ENCODE measurements at places on chromosomes 16 and 17. TPM values are rescaled to one million over a fixed set of nuclear protein-coding genes. Genes with fewer than 3 reads are reported as not detected.

The TEKT1 gene
- 9.7 TPM for total RNA-seq

The PIRT gene
- not detected for total RNA-seq

DNA sequence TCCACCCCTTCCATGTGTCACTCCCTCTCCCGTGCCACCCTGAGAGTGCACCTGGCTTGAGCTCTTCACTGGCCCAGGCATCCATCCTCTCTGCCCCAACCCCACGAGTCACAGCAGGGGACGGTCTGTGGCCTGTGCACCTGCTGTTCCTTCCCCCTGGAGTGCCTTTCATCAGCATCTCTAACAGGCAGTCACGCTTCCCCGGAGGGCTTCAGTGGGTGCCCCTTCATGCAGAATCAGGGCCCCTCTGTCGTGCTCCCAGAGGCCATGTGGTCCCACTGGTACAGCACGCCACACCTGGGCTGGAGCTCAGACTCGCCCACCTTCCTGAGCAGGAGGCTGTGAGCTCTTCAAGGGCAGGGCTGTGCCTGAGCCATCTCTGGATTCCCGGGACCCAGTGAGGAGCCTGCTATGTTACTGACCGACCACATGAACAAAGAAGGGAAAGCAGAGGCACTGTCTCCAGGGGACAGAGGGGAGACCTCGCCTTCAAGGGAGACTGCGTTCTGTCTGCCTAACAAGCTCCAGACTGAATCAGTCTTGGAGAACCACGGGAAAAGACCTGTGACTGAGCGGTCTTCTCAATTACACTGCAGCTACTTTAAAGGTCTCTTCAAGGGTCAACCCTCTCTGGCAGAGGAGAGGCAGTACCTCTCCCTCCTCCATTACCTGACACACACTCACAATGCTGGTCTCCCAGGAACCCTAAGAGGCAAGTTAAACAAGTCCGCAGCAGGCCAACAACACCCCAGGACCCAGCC is 78.8 kb upstream of the DOC2B start:
- DNase-seq: peak; percentile 20

- DNase-seq: no peak
Observed at GRCh38 chr16:86925067-86925791, 346.9 kb downstream of the FOXL1 start.

DNA sequence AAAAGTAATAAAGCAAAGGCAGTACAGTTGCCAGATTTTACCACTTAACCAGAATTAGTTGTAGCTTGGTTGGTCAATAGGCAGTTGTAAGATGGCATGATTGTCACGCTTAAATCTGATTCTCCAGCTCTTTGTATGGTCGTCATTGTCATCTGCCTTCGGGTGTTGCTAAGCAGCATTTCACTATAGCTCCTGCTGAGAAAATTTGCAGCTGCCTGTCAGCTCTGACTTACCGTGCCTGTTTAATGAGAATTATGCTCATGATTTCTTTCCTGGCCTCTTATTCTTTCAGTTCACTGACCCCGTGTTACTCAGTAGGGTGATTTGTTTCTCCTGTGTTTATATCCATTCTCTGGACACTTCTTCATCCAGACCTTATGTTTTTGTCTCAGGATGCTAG is 66.7 kb downstream of the TANGO6 start:
- DNase-seq: no peak

DNA sequence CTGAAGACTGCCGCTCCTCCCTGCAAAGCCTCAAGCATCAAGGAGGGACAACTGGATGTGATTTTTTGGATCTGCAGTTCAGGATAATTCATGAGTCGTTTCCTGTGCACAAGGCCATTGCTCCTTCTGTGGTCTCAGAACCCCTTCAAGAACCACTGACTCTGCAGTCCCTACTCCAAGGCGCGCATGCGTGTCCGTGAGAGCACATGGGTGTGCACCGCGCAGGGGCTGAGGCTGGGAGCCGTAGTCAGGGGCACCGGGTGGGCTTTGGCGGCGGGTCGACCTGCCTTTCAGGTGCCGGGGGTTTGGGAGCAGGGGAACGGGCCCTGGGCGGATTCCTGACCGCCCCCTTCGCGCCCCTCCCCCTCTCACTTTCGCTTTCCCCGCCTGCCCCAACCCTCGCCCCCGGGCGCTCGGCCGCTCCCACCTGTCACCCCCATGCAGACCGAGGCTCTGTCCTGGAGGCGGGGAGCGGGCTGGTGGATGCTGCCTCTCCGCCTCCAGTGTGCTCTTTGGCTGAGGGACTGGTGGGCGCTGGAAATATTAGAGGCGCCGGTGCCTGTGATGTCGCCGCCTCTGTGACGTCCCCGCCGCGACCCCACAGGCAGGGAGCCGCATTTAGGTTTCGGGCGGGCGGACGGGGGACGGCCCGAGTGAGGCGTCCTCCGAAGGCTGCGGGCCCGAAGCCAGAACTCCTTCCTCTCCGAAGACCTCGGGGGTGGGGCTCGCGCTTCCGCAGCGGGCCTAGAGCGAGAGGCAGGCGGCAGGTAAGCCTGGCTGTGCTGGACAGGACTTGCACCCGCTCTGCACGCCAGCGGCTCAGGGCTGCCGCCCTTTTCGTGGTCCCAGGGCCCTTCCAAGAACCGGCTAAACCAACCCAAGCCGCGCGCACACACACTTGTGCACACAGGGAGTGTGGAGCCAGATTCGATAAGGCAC is at the start of gene SPATA32:
SPATA32 (minus strand) TSS at position 518 of the 939 bp plus-strand sequence; CDS start at position 440, 78 bp downstream.
- peak; percentile 84 for DNase-seq
